ENCODE measurements at places on chromosomes 2 and 18.
A peak's percentile ranks its signal among the peaks of the same experiment; 100 is the strongest.

GRCh38 chr2:70746094-70746974 is 21.7 kb downstream of the ADD2 start:
- no peak for DNase-seq

GRCh38 chr2:46537046-46537445 is 57.7 kb downstream of the TMEM247 start:
- DNase-seq = no peak

DNA sequence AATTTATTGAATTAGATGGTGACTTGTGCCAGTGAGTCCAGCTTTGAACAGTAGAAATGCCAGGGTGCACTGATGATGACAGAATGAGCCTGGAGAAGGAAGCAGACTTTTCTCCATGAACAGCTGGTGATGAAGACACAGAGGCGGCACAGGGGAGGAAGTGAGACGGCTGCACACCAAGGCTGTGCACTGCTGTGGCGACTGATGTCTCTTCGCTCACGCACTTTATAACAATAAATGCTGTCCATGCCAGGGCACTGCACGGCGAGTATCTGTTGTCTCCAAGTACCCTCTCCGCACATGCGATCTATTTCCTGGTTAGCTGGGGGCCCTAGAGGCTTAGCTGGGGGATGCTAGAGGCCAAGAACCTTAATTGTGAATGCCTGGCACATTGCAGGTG is 175.2 kb downstream of the TMEM200C start:
- no peak for DNase-seq

- peak; percentile 77 for DNase-seq
These were observed 979.5 kb upstream of the CELF4 start for GRCh38 chr18:38545071-38545470.

GRCh38 chr18:59646963-59647307 is 50.3 kb downstream of the CCBE1 start:
- DNase-seq = no peak

- no peak for DNase-seq
These were observed 5.9 kb downstream of the WIPF1 start for GRCh38 chr2:174591740-174592139.

DNA sequence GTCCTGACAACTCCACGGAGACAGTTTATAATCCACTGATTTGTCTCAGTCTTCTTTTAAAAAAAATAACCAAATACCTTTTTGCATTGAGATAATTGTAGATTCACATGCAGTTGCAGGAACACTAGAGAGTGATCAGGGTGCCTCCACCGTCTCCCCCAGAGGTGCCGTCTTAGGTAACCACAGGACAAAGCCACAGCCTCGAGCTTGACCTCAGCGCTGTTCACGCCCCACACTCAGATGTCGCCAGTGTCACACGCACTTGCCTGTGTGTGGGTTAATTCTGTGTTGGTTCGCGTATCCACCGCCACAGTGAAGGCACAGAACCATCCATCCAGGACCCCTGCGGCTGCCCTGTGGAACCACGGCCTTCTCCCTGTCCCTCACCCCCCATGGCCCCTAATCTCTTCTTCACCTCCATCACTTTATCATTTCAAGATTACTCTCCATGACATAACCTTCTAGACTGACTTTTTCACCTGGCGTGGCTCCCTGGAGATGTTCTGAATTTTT is 295.0 kb upstream of the HDAC4 start:
- no peak for DNase-seq

Data from mammary epithelial cell (primary cell).